ENCODE measurements at places on chromosomes 11 and 22. TPM values are rescaled to one million over a fixed set of nuclear protein-coding genes. Genes with fewer than 3 reads are reported as not detected.

Gene SAA1
- total RNA-seq: 1.9 TPM

Gene ASCL2
- not detected for total RNA-seq

Gene SAA4
- not detected for total RNA-seq

Gene RIMBP3B
- total RNA-seq: 0.18 TPM

DNA sequence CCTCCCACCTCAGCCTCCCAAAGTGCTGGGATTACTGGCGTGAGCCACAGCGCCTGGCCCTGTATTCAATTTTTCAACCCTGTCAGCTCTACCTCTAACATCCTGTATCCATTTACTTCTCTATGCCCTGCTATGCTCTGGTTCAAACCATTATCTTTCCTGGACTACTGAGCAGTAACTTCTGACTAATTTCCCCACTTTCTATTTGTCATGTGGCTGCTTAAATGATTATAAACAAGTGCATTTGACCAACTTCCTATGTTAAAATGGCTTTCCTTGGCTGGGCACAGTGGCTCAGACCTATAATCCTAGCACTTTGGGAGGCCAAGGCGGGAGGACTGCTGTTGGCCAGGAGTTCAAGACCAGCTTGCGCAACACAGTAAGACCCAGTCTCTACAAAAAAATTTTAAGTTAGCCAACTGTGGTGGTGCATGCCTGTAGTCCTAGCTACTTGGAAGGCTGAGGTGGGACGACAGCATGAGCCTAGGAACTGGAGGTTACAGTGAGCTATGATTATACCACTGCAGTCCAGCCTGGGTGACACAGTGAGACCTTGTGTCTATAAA, 2.1 kb downstream of the MED19 start:
- H3K4me1 ChIP-seq: peaks cover 25% of the 10 kb centered on the region
- DNase-seq: no peak
- H3K36me3 ChIP-seq: 0 out of 2 replicates have a peak, but pooled peaks cover 9% of the 10 kb centered on the region
- no peak overlapping the region for H3K4me3 ChIP-seq
- H3K27ac ChIP-seq: no peak overlapping the region

GRCh38 chr11:19352072-19352770, 111.5 kb upstream of the E2F8 start:
- H3K4me1 ChIP-seq: no peaks in the 10 kb centered on the region
- no peaks in the 10 kb centered on the region for H3K27me3 ChIP-seq

DNA sequence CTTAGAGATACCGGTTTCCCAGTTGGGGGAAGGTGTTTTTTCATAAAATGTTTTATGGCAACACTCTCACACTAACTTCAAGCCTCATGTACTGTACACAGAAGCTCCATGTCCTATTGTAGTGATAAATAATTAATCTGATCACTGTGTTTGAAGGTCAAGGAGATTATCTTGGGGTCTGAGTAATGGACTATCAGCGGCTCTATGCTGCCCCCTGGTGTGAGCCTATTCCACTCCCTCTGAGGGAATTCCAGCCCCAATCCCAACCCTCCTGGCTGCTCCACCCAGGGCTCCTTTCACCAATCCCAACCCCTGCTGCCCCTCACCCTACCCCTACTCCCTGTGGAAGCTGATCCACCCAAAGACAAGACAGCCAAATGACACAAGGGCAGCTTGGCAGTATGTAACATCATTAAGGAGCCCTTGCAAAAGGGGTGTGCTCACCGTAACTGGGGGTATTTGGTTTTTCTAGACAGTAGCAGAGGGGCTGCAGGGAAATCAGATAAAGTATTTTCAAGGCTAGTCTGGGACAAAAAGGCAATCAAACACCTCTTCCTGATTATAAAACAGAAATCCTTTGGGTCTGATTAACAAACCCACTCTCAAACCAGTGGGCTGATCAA, 22.3 kb downstream of the HPS4 start:
- H3K27ac ChIP-seq: no peak overlapping the region
- H3K36me3 ChIP-seq: no peaks in the 10 kb centered on the region
- H3K4me1 ChIP-seq: no peaks in the 10 kb centered on the region
- H3K4me3 ChIP-seq: no peak overlapping the region

DNA sequence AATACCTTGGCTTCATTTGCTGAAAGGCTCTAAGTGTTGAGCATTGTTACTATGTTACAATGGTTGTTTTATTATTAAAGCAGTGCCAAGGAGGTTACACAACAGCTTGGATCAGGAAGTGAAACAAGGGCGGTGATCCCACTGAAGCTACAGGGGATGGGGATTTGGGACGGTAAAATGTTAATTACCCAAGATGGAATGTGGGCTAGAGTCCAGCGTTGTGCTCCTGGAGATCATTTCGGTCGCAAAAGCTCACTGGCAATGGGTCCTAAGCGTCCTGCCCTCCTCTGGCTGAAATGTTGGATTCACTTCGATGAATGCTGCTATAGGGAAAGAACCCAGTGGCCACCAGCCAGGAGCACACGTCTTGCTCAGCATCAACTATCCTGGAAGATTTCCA, 48.3 kb downstream of the FAM83F start:
- no peaks in the 10 kb centered on the region for H3K36me3 ChIP-seq
- peak; percentile 48 for DNase-seq
- H3K4me1 ChIP-seq: peaks cover 29% of the 10 kb centered on the region
- H3K27me3 ChIP-seq: no peaks in the 10 kb centered on the region

- no peaks in the 10 kb centered on the region for H3K27me3 ChIP-seq
- H3K36me3 ChIP-seq: no peaks in the 10 kb centered on the region
- H3K4me3 ChIP-seq: no peak overlapping the region
- H3K4me1 ChIP-seq: peaks cover 94% of the 10 kb centered on the region
- H3K27ac ChIP-seq: no peak overlapping the region
- peak; percentile 85 for DNase-seq
Measured at GRCh38 chr11:118318581-118319336, 14.2 kb downstream of the CD3E start.

GRCh38 chr22:30580896-30581295, 6.4 kb upstream of the GAL3ST1 start:
- H3K36me3 ChIP-seq: peaks cover 41% of the 10 kb centered on the region
- no peaks in the 10 kb centered on the region for H3K27me3 ChIP-seq
- no peak for DNase-seq
- H3K4me1 ChIP-seq: no peaks in the 10 kb centered on the region
- H3K4me3 ChIP-seq: no peak overlapping the region

GRCh38 chr22:48895831-48896765, 931.6 kb downstream of the BRD1 start:
- H3K27ac ChIP-seq: no peak overlapping the region
- H3K27me3 ChIP-seq: peaks cover 98% of the 10 kb centered on the region
- no peak for DNase-seq

DNA sequence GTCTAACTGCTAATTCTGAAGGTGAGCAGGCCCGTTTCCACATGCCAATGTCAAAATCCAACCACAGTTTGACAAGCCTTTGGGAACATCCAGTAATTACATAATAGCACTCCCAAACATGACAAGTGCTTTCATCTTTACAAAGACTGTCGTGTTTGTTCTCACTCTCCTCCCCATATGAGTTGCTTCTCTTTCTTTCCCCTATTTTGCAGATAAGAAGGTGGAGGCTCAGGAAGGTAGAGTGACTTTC, 55.9 kb upstream of the CD44 start:
- no peaks in the 10 kb centered on the region for H3K27me3 ChIP-seq
- H3K27ac ChIP-seq: peak overlapping the region; percentile 85
- H3K4me3 ChIP-seq: peak overlapping the region; percentile 39
- no peaks in the 10 kb centered on the region for H3K36me3 ChIP-seq

GRCh38 chr11:133790995-133791394, 54.3 kb downstream of the SPATA19 start:
- H3K27me3 ChIP-seq: peaks cover 43% of the 10 kb centered on the region
- H3K4me3 ChIP-seq: no peak overlapping the region
- H3K4me1 ChIP-seq: no peaks in the 10 kb centered on the region
- no peak for DNase-seq
- no peaks in the 10 kb centered on the region for H3K36me3 ChIP-seq
- no peak overlapping the region for H3K27ac ChIP-seq

DNA sequence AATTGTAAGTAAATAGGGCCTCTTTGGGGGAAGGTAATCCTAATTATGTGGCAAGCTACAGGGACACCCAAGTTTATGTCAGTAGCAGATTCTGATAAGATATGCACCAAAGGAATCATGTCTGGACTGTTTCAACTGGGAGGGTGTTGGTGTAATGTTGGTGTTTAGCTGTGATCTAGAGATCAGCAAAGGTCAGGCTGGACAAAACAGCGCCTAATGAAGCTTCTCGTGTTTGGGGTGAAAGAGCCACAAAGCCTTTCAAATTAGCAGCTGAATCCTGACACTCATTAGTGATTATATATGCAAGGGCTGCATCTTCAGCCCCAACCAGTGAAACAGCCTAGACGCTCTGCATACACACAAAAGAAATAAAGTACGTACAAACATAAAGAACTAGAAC, 106.3 kb downstream of the MPPED2 start:
- no peaks in the 10 kb centered on the region for H3K36me3 ChIP-seq
- no peak for DNase-seq
- H3K4me1 ChIP-seq: no peaks in the 10 kb centered on the region
- no peak overlapping the region for H3K27ac ChIP-seq

GRCh38 chr11:69357458-69358397, 63.8 kb downstream of the MYEOV start:
- no peak for DNase-seq
- H3K27ac ChIP-seq: no peak overlapping the region
- peaks cover 60% of the 10 kb centered on the region for H3K36me3 ChIP-seq
- no peak overlapping the region for H3K4me3 ChIP-seq

- no peak overlapping the region for H3K4me3 ChIP-seq
- H3K4me1 ChIP-seq: no peaks in the 10 kb centered on the region
- no peak overlapping the region for H3K27ac ChIP-seq
- no peak for DNase-seq
Measured at GRCh38 chr22:36164621-36165020, 4.1 kb upstream of the APOL3 start.

DNA sequence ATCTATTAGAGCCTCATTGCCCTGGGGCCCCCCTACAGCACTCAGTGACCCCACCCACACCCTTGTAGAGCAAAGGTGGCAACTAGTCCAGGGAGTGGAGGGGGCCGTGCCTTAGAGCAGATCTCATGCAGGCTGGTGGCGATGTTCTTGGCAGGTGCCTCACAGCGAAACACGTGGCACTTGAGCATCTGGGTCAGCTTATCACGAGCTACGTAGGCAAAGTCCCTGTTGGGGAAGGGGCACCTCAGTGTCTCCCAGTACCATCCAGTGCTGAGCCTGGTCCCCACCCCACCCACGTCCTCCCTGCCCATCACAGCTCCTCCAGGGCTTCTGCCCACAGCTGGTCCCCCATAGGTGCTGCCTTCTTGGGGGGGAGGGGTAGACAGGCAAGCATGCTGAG, 11.2 kb downstream of the SMPD1 start:
- H3K4me1 ChIP-seq: peaks cover 15% of the 10 kb centered on the region
- H3K27ac ChIP-seq: no peak overlapping the region
- no peak overlapping the region for H3K4me3 ChIP-seq
- H3K36me3 ChIP-seq: no peaks in the 10 kb centered on the region
- no peaks in the 10 kb centered on the region for H3K27me3 ChIP-seq
- no peak for DNase-seq

GRCh38 chr11:94960488-94960887, 12.9 kb downstream of the CWC15 start:
- no peaks in the 10 kb centered on the region for H3K4me1 ChIP-seq
- H3K27me3 ChIP-seq: no peaks in the 10 kb centered on the region
- H3K27ac ChIP-seq: no peak overlapping the region
- H3K36me3 ChIP-seq: peaks cover 34% of the 10 kb centered on the region
- H3K4me3 ChIP-seq: no peak overlapping the region

- DNase-seq: no peak
- H3K36me3 ChIP-seq: no peaks in the 10 kb centered on the region
- H3K4me3 ChIP-seq: no peak overlapping the region
- no peak overlapping the region for H3K27ac ChIP-seq
- H3K4me1 ChIP-seq: peaks cover 39% of the 10 kb centered on the region
Measured at GRCh38 chr11:129814244-129815014, 1.2 kb upstream of the TMEM45B start.

DNA sequence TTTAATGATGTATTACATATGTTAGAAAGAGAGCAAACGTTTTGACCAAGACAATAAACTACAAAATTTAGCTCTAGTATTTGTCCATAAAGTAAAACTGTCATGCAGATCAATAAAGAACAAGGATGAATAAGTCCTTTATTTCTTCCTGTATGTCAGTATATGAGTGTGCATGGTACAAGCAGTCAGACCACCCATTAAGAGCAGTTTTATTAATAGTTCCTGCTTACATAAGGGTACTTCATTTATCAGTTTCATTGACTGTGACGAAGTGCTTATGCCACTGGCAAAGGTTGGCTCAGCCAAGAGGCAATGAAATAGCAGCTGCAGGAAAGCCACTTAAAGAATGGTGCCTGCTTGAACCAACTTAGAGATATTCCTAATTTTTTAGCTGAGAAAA, 913.0 kb upstream of the CNTN5 start:
- no peaks in the 10 kb centered on the region for H3K27me3 ChIP-seq
- H3K4me1 ChIP-seq: no peaks in the 10 kb centered on the region
- H3K4me3 ChIP-seq: no peak overlapping the region
- DNase-seq: no peak
- H3K27ac ChIP-seq: no peak overlapping the region
